Stimulated activated CD4-positive, alpha-beta T cell treated with anti-CD3 and anti-CD28 coated beads, Interleukin-1b, Interleukin-23, amount 100 ng/mL, for 1 hour (primary cell): ENCODE measurements at places on chromosomes 6 and 20.

DNA sequence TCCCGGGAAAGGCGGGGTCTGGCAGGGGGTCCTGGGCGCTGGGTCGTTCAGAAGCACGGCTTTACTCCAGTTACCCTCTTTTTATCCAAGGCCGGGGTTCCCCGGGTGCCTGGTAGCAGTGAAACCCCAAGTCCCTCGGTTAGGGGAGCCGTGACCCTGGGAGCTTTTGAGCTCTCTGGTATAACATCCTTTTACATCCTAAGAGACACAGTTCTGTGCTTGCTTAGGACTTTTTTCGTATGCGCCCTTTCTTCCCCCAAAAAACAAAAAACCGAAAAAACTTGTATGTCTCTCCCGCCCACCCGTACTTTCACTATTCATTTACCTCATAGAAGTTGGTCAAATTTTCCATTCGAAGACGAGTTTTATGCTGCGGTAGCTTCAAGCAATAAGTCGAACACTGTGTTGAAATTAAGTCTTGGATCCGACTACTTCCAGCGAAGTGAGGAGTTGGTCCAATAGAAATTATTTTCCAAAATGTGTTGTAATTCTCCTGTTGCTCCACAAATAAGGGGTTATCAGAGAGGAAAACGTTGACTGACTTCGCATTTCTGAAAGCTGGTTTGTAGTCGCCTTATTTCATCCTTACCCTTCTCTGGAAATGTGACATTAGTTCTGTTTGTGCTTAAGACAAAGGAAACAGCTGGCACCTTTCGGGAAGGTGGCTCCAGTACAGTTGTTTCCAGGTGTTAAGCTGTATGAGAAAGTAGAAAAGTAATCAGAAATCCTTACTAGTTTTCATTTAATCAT, 816 bp upstream of the MAN1A1 start:
- no peak for DNase-seq

DNA sequence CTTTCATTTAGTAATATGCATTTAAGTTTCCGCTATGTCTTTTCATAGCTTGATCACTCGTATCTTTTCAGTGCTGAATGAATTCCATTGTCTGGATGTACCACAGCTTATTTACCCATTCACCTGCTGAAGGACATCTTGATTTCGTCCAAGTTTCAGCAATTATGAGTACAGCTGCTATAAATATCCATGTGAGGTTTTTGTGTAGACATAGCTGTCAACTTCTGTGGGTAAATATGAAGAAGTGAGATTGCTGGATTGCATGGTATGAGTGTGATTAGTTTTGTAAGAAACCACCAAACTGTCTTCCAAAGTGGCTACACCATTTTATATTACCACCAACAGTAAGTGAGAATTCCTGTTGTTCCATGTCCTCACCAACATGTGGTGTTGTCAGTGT, 79.2 kb upstream of the STMND1 start:
- DNase-seq: no peak

GRCh38 chr6:10640412-10640811, 54.0 kb downstream of the C6orf52 start:
- no peak for DNase-seq

GRCh38 chr6:128311944-128312570, 208.3 kb downstream of the PTPRK start:
- DNase-seq: no peak

GRCh38 chr6:14272737-14273085, 155.1 kb downstream of the CD83 start:
- DNase-seq: no peak

- no peak for DNase-seq
Observed at GRCh38 chr6:142323377-142323776, 21.6 kb downstream of the ADGRG6 start.

GRCh38 chr6:103885446-103885845, 974.3 kb downstream of the HACE1 start:
- DNase-seq: no peak

DNA sequence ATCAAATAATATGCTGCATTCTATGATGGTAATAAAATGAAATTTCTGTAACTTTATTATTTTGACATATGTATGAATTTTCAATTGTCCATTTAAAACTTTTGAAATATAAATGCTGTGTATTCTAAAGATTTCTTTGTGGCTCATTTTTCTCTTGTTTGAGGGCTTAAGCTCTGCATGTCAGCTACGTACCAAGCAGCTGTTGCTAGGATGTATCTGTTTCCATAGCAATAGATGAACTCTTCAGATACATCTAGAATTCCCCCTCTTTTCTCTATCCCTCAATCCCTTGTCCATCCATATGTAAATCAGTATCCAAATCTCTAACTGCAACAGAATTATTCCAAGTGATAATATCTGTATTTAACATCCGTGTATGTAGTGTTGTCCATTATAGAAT, 76.5 kb upstream of the OPRM1 start:
- DNase-seq: no peak

DNA sequence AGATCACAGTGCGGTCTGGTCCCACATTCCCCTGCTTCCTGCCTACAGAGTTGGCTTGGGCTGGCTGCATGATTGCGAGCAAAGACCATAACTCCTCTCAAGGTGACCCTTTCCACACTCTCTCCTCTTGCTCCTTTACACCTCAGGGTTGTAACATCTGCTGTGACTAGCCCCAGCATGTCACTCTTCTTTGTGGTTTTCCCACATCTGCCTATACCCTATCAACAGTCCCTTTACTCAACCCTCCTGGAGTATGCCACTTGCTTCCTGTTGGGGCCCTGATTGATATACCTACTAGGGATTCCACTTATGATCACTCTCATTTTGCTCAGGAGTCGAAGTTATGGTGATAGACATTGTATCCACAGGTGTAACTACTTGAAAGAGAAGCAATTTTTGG, 58.9 kb upstream of the SGK1 start:
- DNase-seq: no peak

GRCh38 chr20:35600176-35600992, 15.2 kb upstream of the SPAG4 start:
- no peak for DNase-seq

- DNase-seq: no peak
Observed at GRCh38 chr6:166441325-166442078, 58.8 kb upstream of the MPC1 start.
